Activated T-helper 1 cell treated with Interleukin-2 at 50 U/mL for 16 hours (primary cell): ENCODE measurements at places on chromosomes 12 and 14.

- DNase-seq = no peak
Measured at GRCh38 chr14:93031505-93032315, 84.0 kb downstream of the ITPK1 start.

GRCh38 chr12:53712059-53712643, 15.1 kb downstream of the CALCOCO1 start:
- no peak for DNase-seq

DNA sequence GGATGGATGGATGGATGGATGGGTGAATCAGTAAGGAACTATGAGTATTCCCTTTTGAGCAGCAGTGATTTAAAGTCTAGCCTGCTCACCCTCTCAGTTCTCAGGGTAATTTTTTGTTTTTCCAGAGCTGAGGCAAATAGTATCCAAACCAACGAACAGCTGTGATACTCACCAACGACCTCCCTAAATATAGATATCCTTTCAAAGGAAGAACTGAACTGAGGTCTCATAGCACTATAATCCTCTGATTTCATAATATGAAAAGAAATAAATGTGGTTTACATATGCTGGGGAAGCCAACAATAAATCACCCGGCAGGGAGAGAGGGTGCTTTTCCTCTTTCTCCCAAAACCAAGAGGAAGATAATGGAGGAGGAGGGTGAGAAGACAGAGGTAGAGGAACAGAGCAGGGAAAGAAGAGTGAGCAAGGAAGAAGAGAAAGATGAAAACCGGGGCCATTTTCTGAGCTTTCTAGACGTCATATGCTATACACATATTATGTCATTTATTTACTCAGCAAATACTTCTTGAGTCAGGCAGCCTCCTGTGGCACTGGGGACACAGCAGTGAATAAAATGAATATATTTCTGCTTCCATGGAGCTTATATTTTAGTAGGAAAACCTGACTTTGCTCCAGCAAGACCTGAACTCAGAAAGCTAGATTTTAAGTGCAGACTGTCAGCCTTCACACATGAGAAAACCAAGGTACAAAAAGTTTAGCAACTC, 710.7 kb upstream of the TBX3 start:
- no peak for DNase-seq

GRCh38 chr14:103699261-103699661, 16.0 kb downstream of the XRCC3 start:
- DNase-seq = no peak

GRCh38 chr12:124928095-124928911, 13.9 kb upstream of the UBC start:
- DNase-seq = no peak

GRCh38 chr12:124436366-124436765, 131.0 kb downstream of the NCOR2 start:
- no peak for DNase-seq

GRCh38 chr12:15056218-15056617, 83.4 kb downstream of the PDE6H start:
- DNase-seq = no peak

DNA sequence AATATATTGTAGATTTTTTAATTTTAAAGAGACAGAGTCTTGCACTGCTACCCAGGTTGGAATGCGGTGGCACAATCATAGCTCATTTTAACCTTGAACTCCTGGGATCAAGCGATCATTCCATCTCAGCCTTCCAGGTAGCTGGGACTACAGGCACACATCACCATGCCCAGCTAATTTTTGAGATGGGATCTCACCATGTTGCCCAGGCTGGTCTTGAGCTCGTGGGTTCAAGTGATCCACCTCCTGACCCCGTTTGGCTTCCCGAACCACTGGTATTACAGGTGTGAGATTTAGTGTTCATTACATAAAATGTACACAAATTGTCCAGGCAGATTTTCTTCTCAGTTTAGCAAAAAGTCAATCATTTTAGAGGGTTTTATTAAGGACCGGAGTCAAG, 13.6 kb downstream of the SNX6 start:
- DNase-seq = no peak

GRCh38 chr14:64279704-64280668, 14.2 kb downstream of the ESR2 start:
- no peak for DNase-seq

GRCh38 chr12:109182041-109182839, 65.9 kb downstream of the ACACB start:
- no peak for DNase-seq

- no peak for DNase-seq
Measured at GRCh38 chr12:116164250-116165035, 113.0 kb downstream of the MED13L start.

DNA sequence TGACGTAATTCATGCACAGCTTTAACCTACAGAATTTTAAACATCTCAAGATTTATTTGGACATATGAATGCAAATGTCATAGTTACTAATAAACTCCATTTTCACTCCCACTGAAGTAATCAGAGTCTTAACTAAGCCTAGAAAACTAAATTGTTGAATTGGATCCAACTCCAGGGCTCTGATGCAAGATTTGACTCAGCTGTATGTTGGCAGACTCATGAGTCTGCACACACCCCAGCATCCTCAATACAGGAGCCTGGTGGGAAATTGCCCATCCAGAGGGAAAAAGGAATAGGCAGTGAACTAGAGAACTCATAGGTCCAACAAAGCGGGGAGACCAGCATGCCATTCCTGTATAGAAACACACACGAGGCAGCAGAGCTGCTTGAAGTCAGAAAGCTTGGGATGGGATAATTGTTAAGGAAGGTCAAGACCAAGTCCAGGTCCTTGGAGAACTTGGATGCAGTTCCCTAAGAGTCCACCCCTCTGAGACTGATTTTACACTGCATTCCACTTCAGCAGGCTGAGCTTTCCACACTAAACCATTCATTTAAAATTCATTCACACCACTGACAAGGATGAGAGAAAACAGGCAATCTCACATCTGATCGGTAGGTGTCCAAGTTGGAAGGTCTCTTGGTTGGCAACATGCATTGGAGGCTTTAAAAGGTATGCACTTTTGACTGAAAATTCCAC, 14.4 kb downstream of the TMTC1 start:
- DNase-seq = no peak
